ENCODE measurements at places on chromosomes 7 and 10.

- no peak for DNase-seq
Observed at GRCh38 chr7:19572566-19572965, 136.3 kb downstream of the POLR1F start.

- DNase-seq = no peak
Observed at GRCh38 chr7:157633465-157634185, 296.8 kb downstream of the DNAJB6 start.

DNA sequence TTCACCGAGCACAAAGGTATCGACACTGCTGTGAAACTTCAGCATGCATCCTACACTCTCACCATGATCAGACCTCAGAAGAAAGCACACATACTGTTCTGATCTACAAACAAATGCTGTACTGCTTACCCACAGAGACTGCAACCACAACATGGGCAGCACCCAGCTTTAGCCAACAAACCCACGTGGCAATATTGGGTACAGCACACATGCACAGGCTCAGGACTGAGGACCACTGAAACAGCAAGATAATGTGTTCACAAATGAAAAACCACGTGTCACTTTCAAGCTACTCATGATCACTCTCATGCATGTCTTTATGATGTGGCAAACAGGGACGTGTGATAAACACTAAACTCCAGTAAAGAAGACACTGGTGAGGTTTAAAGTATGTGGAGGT lies 119.3 kb upstream of the PTN start:
- DNase-seq = no peak

DNA sequence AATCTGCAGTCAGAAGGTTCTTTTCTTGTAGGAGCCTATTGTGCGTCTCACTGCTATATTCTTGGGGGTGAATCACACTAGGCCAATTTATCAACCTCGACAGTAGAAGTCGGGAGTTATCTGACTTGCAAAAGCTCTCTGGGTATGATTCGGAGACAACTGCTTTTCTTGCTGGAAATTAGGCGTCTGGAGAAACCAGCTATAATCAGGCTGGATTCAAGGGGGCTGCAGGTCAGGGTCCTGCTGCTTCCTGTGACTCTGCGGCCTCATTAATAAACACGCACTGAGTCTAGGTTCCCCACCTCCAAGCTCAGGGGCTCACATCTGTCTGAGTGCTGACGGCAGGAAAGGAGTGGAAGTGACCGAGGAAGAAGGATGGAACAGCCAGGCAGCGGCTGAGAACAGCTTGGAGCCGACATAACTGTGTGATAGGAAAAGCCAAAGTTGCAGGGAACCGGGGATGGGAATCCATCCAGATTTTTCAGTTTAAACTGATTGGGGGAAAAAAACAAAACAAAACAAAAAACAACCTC lies 184.6 kb downstream of the FANK1 start:
- DNase-seq = no peak

GRCh38 chr7:138407792-138408191 lies 52.3 kb upstream of the TRIM24 start:
- DNase-seq = no peak

DNA sequence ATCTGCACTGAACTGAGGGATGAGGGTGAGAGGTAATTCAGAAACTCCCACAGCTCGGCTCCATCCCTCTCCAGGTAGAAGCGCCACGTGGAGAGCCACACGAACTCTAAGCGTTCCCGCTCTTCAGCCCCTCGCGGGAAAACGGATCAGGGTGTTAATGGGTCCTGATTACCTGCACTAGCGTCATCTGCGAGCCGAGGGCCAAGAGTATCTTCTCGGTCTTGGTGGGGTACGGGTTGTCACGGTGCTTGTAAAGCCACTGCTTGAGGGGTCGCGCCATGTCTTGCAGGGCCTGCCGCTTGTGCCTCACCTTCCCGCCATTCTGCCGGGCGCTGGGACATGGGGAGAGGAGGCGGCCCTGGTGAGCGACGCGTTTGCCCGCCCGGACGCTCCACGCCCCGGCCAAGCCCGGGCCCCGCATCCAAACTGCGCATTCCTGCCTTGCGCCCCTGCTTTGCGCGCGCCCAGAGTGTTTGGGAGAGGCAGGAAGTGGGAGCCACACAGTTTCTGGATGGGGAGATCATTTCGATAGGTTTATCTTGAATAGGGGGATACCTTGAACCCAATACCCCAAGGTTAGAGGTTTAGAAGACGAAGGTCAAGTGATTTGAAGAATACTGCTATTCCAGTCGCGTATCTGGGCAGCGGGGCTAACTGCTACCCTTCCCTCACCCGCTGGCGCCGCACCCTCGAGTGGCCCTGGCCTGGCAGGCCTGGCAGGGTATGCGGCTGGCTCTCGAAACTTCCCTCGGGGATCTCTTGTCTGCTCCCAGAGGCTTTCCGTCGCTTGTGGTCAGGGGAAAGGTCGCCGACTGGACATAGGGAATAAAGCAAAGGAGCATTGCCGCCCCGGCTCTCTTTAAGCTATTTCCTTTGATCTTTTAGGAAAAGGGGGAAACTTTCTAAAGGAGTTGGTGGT lies 4.2 kb downstream of the MKX start:
- no peak for DNase-seq

- no peak for DNase-seq
Observed at GRCh38 chr7:11615174-11615573, 216.8 kb downstream of the THSD7A start.

DNA sequence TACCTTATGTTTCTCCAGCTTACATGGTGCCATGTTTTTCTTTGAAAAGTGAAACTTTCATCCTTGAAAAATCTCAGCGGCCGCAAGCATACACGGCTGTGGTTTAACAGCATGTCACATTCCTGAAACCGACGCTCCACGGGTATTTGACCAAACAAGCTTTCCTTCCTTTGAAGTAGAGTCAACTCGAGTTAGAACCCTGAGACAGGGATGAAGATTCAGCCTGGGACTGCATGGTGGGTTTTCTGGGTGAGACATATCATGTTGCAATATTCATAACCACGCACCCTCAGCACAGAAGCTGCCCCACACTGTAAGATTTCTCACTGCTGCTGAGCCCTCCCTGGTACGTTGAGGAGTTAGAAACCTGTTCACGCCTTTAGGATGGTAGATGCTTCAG lies 8.1 kb downstream of the CYP26A1 start:
- DNase-seq = no peak

DNA sequence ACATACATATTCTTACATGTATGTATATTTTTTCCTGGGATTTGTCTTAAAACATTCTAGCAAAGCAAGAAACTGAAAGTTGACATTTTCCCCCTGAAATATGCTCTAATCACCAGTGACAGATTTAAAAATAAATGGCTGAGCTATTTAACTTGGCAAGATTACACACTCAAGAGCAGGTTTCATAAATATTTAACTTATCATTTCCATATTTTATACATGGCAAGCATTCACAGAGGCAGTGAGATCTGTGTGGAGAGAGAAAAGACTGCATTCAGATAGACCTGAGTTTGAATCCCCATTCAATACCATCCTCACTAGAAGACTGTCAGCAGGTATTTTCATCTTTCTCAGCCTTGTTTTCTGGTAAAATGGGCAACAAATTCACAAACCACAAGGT lies 1043.0 kb downstream of the NRG3 start:
- DNase-seq = no peak

DNA sequence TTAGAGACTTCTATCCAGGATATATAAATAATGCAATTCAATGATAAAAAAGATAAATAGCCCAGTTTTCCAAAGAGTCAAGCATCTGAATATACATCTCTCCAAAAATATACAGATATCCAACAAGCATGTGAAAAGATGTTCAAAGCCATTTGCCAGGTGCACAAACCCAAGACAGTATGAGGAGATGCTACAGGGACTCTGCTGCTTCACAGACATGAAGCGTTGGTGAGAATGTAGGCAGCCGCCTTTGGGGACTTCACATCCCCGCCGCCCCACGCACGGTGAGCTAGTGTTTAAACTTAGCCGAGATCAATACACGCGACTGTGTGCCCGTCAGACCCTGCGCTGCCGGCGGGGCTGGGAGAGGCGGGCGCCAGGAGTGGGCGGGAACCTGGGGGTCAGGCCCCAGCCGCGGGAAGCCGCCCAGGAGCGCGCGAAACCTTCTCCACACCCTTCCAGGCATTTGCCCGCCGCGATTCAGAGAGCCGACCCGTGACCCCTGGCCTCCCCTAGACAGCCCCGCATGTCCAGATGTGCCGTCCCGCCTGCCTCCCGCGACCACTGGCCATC lies 927 bp upstream of the ALOX5 start:
- DNase-seq = peak; percentile 36

GRCh38 chr10:11250304-11250703 lies 232.6 kb downstream of the CELF2 start:
- DNase-seq = no peak

DNA sequence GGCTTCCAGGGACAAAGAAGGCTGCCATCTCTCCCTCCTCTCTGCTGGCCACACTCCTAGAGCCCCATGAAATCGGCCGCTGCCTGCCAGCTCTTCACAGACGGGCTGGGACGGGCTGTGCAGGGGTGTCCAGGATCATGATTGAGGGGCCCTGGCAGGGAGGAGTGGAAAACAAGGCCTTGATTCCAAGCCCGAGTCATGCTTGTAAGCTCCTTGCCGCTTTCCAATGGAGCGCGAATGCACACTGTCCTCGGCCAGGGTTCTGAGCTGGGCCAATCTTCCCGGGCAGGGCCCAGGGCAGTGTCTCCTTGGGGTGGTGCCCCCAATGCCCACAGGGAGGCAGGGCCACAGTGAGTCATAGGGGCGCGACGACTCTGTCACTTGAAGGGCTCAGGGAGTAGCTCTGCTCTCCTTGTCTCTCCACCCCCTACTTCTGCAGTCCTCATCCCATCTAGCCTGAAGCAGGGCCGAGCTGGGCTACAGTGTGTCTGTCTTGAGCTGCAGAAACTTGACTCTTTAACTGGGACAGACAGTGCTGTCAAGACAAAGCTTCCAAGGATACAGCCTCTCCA lies 186.2 kb upstream of the SVIL start:
- DNase-seq = no peak

GRCh38 chr7:50953303-50953702 lies 170.6 kb upstream of the GRB10 start:
- DNase-seq = no peak

GRCh38 chr10:129548600-129548999 lies 81.6 kb downstream of the MGMT start:
- DNase-seq = no peak

DNA sequence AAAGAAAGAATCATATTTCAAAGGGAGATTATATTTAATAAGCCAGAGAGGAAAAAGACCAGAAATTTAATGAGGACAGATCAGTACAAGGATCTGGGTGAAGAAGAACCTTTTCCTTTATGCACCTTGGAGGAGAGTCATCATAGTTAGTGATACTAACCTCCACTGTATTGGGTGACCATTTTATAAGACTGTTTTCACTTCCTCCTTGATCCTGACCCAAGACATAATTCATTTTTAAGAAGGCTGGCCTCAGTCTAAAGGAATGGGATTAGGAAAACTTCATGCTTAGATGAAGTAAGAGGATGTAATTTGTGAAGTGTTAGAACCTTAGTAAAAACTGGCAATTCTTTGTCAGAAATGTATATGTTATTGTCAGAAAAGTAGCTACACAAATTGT lies 68.6 kb downstream of the ADAM22 start:
- no peak for DNase-seq

- no peak for DNase-seq
Observed at GRCh38 chr10:113825791-113826190, 28.1 kb downstream of the DCLRE1A start.

GRCh38 chr7:108037741-108038140 lies 34.8 kb upstream of the LAMB1 start:
- DNase-seq = peak; percentile 52

DNA sequence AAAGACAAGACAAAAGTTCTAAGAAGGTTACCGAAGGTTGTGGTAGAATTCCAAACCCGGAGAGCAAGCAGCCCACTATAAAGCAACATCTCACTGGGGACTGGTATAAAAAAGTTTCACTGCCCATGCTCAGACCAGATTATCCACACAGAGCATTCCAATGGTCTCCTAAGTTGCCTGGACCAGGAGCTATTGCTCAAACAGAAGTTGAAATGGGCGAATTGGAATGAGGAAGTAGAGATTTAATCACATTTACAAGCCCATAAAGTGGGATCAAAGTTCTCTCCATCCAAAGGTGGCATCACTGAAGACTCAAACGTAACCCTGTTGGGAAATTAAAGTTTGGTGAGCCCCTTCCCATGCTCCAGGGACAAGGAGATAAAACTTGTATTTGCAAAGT lies 19.8 kb downstream of the OR2F1 start:
- no peak for DNase-seq

- DNase-seq = no peak
Observed at GRCh38 chr7:17532861-17533404, 234.5 kb downstream of the AHR start.

DNA sequence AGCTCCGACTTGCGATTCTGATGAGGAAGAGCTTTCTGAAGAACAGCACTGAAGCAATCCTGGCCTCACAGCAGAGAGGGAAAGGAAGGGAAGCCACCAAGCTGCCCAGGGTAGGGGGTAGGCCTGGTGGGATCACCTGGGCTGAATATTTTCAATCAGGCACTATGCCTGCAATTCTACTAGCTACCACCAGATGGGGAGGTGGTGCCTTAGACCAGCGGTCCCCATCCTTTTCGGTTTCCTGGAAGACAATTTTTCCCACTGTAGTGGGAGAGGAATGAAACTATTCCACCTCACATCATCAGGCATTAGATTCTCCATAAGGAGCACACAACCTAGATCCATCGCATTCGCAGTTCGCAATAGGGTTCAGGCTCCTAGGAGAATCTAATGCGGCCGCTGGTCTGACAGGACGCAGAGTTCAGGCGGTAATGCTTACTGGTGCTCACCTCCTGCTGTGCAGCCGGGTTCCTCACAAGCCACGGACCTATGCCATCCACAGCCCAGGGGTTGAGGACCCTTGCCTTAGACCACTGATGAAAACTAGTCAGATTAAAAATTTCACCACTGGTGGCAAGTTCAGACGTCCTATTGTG lies 2.7 kb downstream of the LRRC20 start:
- DNase-seq = no peak

- DNase-seq = peak; percentile 19
Observed at GRCh38 chr10:19788075-19788686, 28.1 kb upstream of the PLXDC2 start.

GRCh38 chr7:100120733-100121036 lies 1.3 kb downstream of the CNPY4 start:
- no peak for DNase-seq

- no peak for DNase-seq
Observed at GRCh38 chr10:121002586-121003205, 151.5 kb downstream of the WDR11 start.

GRCh38 chr10:99983280-99983988 lies 26.3 kb downstream of the DNMBP start:
- no peak for DNase-seq

DNA sequence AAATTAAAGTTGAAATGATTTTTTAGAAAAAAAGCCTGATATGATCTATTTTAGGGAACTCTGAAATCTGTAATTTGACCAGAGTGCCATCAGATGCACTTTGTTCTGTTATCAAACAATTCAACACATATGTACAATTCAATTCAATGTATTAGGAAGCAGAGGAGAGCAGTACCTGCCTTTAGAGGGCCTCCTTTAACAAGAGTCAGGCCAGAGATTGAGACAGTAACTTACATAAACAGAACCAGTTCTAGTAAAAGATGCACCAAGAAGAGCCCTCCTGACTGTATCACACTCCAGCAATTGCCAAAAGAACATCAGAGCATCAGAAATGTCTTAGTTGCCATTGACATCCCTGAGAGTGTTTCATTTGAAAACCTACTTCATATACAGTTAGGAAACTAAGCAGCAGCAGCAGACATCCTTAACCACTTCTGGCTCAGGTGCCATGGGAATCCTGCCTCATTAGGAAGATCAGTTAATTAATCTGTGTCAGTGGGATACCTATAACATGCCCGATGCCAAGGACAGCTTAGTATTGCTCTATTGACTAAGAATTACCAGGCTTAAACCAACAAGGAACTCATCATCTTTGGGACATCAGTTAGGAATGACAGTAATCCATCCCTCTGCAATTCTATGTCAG lies 1222.6 kb upstream of the LRRN3 start:
- DNase-seq = peak; percentile 6

Data from NCI-H510A treated with DMSO at 0.1 percent for 48 hours (cell line).